ENCODE measurements at places on chromosomes 7 and 10.

DNA sequence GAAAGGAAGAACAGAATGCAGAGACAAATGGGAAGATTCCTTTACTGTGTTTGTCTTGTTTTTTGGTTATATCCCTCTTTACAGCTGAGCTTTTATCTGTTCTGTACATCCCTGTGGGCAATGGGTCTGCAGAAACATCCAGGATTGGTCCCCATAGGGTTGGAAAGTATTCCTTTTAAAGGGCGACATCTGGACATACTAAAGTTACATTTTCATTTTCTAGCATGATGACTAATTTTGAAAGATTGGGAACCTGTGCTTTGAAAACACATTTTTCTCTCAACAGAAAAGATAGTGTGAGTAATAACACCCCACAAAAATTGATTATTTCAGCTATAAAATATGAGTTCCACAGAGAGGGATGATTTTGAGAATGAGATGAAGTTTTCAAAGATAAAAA, 435.8 kb downstream of the GPAM start:
- DNase-seq: no peak

DNA sequence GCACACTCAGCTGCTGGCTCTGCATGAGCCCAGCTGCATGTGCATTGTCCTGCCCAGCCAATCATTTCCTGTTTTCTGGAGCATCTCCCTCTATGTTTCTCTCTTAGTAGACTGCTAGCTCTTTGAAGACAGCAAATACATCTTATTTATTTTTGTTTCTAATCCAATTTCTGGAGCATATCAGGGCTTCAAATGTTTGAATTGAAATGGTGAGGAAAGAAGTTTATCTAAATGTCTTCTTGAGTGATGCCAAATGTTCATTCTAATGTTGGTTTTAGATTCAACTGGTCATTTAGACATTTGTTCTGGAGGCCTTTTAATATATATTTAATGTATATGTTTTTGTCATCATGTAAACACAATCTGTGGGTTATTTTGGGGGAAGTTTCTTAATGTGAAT, 141.9 kb downstream of the DNAJB9 start:
- no peak for DNase-seq

- DNase-seq: no peak
Measured at GRCh38 chr10:101120884-101121653, 10.0 kb upstream of the TLX1 start.

DNA sequence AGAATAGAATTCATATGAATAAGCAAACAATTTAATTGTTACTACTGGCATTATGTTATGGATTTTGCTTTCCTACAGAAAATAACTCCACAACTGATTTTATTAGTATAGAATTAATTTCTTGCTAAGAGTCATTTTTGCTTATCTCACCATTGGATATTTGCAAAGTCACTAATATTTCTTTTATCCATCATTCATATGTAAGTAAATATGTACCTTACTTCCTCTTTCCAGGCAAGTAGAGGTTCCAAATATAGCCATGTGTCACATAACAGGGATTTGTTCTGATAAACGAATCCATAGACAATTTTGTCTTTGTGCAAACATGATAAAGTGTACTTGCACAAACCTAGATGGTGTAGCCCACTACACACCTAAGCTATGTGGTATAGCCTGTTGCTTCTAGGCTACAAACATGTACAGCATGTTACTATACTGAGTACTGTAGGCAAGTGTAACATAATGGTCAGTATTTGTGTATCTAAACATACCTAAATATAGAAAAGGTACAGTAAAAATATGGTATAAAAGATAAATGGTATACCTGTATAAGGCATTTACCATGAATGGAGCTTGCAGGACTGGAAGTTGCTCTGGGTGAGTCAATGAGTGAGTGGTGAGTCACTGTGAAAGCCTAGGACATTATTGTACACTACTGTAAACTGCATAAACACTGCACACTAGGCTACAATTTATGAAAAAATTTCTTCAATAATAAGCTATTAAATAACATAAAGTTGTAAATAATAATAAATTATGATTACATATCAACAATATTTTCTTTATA, 18.3 kb downstream of the KLLN start:
- DNase-seq: no peak

DNA sequence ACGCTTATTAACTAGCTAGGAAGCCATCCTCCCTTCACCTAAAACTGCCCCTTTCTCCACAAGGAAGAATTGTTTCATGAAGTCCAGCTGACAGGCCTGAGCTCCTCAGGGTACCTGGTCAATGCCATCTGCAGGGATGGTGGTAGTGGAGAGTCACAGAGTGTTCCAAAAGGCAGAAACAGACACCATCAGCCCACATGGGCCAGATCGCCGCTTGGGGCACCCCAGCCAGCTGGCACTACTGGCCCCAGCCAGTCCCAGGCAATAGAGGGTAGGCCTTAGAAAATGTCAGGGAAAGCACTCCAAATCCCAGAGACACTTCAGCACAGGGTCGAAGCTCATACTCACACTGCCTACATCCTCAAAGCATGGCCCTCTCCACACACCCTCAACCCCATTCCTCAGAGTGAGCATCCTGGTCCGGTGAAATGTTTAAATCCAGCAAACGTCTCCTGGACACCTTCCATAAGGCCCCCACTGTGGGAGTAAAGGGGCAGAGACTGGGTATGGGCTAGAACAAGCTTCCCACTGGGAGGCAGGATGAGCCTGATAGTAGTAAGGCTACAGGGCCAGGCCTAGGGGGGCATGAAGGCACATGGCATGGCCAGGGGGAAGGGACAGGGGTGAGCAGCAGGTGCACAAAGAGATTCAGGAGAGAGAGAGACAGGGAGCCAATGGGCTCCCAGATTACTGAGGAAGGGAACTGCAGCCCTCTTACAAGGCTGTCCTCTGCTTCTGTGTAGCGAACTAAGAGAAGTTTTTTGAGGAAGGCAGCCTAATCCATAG, 1.9 kb downstream of the LRRC20 start:
- DNase-seq: no peak

GRCh38 chr7:71548746-71549145, 416.8 kb downstream of the GALNT17 start:
- DNase-seq: no peak

DNA sequence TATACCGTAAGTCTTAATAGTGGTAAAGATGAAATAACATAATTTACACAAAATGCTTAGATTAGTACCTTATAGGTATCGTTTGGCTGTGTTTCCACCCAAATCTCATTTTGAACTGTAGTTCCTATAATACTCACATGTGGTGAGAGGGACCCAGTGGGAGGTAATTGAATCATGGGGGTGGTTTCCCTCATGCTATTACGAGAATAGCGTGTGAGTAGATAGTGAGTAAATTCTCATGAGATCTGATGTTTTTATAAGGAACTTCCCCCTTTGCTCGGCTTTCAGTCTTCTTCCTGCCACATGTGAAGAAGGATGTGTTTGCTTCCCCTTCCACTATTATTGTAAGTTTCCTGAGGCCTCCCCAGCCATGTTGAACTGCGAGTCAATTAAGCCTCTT, 426.3 kb upstream of the POT1 start:
- no peak for DNase-seq

GRCh38 chr7:16271355-16271915, 149.9 kb downstream of the CRPPA start:
- DNase-seq: no peak

- no peak for DNase-seq
Measured at GRCh38 chr7:7318601-7319000, 136.3 kb downstream of the C1GALT1 start.

- DNase-seq: peak; percentile 75
Measured at GRCh38 chr7:132577206-132578049, 1.2 kb upstream of the PLXNA4 start.

GRCh38 chr10:101770331-101771215, 5.3 kb downstream of the FGF8 start:
- no peak for DNase-seq

GRCh38 chr10:130109796-130110245, 809 bp downstream of the C10orf143 start:
- DNase-seq: peak; percentile 78

DNA sequence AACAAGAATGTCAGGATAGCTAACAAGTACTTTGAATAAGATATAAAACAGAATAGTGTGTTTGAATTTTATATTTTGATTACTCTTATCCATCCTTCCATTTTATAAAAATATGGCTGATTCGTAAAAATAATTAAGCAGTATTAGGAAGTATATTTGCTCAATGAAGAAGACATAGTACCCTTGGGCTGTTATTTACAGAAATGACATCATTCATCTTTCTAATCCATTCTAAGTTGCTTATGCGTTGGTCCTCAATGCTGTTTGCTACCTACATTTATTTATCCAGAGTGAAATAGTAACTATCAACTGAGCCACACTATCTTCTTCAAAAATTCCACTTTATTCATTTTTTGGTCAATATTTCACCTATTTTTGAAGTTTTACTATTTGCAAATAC, 2.1 kb upstream of the ZNF804B start:
- DNase-seq: no peak

GRCh38 chr7:16447876-16448275, 17.7 kb downstream of the SOSTDC1 start:
- no peak for DNase-seq

DNA sequence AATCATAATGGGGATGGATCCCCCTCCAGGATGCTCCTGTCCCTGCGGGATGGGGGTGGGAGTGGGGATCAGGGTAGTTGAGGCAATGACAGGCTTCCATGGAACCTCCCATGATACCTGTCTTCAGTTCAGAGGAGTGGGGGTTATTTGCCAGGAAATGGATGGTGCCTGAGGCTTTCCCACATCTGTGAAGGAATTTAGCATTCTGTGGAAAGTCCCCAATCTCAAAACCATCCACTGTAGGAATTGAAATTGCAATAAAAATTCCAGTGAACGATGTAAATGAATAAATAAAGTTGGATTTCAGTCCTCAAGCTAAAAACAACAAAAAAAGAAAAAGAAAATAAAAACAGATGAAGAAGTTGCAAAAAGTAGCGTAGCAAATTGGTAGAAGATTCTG, 81.9 kb downstream of the CHRM2 start:
- no peak for DNase-seq

DNA sequence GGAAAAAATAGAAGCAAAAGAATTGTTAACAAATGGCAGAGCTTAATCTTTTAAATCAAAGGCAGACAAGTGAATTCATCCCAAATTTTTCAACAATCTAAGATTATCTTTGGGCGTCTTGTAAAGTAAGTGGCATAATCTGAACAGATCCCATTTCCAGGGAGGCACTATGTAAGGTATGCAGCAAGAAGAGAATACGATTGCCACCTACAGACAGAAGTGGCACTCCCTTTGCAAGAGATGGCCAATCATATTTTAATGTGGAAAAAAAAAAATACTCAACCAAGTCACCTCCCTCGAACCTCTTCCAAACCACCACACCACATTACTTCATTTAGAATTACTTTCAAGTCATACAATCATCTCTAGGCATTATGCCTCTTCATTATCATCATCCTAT, 4.0 kb downstream of the GFRA1 start:
- DNase-seq: no peak

DNA sequence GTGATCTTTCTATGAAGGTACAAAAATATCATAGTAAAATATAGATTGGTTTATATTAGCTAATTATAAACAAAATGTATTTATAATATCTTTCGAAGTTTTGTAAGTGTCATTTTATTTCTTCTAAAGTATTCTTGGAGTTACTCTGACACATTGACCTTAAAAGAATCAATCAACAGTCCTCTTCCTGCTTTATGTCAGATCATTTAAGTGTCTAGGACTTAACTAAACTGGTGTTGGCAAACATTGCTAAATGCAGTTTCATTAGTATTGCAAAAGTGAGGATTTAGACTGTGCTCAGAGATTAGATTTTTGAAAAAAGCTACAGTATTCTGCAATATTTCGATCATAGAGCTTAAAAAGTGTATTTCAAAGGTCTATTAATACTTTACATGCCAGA, 10.3 kb downstream of the GLCCI1 start:
- no peak for DNase-seq

DNA sequence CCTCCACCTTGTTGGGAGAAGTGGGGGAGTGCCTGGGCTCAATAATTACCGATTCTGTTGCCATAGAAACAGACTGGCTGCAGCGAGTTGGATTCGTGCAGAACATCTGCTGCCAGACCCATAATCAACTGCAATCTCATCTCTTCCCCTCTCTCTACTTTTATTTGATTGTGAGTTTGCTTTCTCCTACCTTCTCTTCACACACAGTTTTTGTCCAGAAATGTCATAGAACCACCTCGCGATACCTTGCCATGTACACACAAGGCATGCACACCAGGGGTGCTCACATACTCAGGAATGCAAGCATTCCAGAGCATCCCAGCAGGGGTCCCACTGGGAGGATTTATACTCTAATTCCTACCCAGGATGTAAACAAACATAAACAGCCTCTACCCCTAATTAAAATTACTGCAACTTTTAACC, 262.2 kb upstream of the AOAH start:
- DNase-seq: no peak

- no peak for DNase-seq
Measured at GRCh38 chr10:75772153-75772887, 340.9 kb downstream of the LRMDA start.

GRCh38 chr7:142957723-142958122, 4.4 kb downstream of the KEL start:
- DNase-seq: no peak

- no peak for DNase-seq
Measured at GRCh38 chr10:21208666-21209316, 311.7 kb upstream of the NEBL start.

GRCh38 chr7:115441033-115441432, 519.1 kb downstream of the MDFIC start:
- no peak for DNase-seq

DNA sequence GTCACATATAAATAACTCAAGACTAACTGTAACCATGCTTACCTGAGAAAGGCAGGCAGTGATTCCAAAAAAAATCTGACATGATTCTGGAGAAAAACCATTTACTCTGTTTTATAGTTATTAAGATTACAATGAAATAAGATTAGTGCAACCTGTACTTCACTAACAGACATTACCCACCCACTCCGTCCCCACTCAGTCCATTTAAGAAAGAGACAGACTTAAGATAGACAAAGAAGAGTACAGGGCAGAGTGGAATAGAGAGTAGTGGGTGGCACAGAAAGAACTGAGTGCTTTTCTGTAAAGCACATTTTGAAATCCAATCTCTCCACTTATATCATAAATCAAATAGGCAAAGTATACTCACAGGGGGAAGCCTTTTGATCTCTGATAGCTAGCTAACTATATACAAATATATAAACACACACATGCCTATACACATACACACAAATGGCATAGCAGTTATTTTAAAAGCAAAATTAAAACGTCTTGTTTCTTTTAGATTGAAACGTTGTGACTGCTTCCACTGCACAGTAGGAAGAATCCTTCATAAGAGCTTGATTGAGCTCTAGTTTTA, 11.9 kb downstream of the PAXIP1 start:
- DNase-seq: no peak

- DNase-seq: no peak
Measured at GRCh38 chr7:156091519-156092080, 279.3 kb upstream of the SHH start.

All from H1 (cell line).